Aorta (tissue), 5 donors: ENCODE measurements at places on chromosomes 12 and 14. TPM values are rescaled to one million over a fixed set of nuclear protein-coding genes. Genes with fewer than 3 reads are reported as not detected.

DNA sequence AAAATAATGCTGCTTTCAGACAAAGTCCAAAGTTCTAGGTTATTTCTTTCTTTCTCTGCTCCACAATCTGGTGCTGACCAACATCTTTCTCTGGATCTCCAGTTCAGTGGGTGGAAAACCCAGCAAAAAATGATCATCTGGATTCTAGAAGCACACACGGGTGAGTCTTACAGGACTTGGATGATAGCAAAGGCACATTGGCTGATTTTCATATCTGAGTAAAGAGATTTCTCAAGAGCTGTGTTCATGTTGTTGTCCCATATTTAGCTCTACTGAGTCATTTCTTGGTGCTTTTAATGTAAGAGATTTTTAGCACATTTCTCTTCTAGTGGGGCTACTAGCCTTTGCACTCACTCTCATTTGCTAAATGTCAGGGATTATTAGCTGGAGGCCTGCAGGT, 336.7 kb downstream of the GALC start:
- no peaks in the 10 kb centered on the region for H3K36me3 ChIP-seq
- no peak for DNase-seq
- H3K27me3 ChIP-seq = no peaks in the 10 kb centered on the region

- peak overlapping the region; percentile 100 for H3K4me3 ChIP-seq
- H3K27me3 ChIP-seq = no peaks in the 10 kb centered on the region
- peak overlapping the region; percentile 99 for H3K27ac ChIP-seq
These were observed 568 bp downstream of the PPM1A start for GRCh38 chr14:60249321-60250256.

- no peak for DNase-seq
- H3K4me1 ChIP-seq = no peaks in the 10 kb centered on the region
- no peaks in the 10 kb centered on the region for H3K27me3 ChIP-seq
- no peaks in the 10 kb centered on the region for H3K36me3 ChIP-seq
These were observed 84.3 kb upstream of the ATF1 start for GRCh38 chr12:50679612-50680011.

GRCh38 chr12:30019366-30020140, 235.8 kb upstream of the TMTC1 start:
- DNase-seq = no peak
- H3K4me3 ChIP-seq = no peak overlapping the region
- no peaks in the 10 kb centered on the region for H3K27me3 ChIP-seq
- H3K4me1 ChIP-seq = no peaks in the 10 kb centered on the region
- no peak overlapping the region for H3K27ac ChIP-seq

- H3K4me3 ChIP-seq = no peak overlapping the region
- no peaks in the 10 kb centered on the region for H3K36me3 ChIP-seq
- H3K4me1 ChIP-seq = no peaks in the 10 kb centered on the region
- H3K27ac ChIP-seq = no peak overlapping the region
These were observed 8.3 kb downstream of the DERA start for GRCh38 chr12:15919418-15919817.

DNA sequence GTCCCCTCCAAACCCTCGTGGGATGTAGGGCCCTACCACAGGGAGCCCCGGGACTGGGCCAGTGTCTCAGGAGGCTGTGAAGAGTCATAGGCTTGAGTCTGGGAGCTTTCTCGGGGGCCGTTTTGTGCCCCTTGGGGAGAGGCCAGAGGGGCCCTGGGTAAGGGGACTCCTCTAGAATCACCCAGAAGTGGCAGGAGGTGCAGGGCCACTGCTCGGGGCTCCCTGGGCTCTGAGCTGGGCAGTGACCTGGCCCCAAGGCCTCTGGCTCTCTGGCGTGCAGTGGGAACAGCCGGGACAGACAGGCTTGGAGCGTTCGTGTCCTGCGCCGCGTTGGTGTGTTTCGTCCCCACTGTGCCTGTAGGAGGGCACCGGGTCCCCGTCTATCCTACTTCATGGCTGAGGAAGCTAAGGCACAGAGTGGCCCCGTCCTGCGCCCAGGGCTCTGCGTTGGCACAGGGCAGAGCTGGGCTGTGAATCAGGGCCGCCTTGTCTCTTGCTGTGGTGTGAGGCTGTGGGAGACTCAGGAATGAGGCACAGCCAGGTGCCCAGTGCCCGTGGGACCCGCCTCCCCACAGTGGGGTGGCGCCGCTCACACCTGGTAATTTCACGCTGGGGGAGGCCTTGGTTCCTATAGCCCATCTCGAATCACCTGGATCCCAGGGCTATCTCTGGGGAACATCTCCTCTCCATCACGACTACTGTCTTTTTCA, 23.8 kb upstream of the KIF26A start:
- H3K27ac ChIP-seq = no peak overlapping the region
- peak; percentile 22 for DNase-seq
- H3K27me3 ChIP-seq = no peaks in the 10 kb centered on the region
- H3K4me3 ChIP-seq = no peak overlapping the region
- H3K36me3 ChIP-seq = no peaks in the 10 kb centered on the region

GRCh38 chr12:123833830-123834229, 71.7 kb downstream of the DNAH10 start:
- no peaks in the 10 kb centered on the region for H3K36me3 ChIP-seq
- peaks cover 8% of the 10 kb centered on the region for H3K27me3 ChIP-seq
- DNase-seq = no peak
- no peak overlapping the region for H3K27ac ChIP-seq
- H3K4me1 ChIP-seq = no peaks in the 10 kb centered on the region

GRCh38 chr14:79383031-79383430, 828.3 kb downstream of the DIO2 start:
- no peaks in the 10 kb centered on the region for H3K4me1 ChIP-seq
- no peaks in the 10 kb centered on the region for H3K27me3 ChIP-seq
- H3K27ac ChIP-seq = no peak overlapping the region
- no peaks in the 10 kb centered on the region for H3K36me3 ChIP-seq
- H3K4me3 ChIP-seq = no peak overlapping the region

- H3K4me3 ChIP-seq = peak overlapping the region; percentile 95
- H3K4me1 ChIP-seq = no peaks in the 10 kb centered on the region
- peak; percentile 84 for DNase-seq
- H3K27me3 ChIP-seq = no peaks in the 10 kb centered on the region
These were observed 2.2 kb downstream of the IRF2BPL start for GRCh38 chr14:77026166-77026929.

DNA sequence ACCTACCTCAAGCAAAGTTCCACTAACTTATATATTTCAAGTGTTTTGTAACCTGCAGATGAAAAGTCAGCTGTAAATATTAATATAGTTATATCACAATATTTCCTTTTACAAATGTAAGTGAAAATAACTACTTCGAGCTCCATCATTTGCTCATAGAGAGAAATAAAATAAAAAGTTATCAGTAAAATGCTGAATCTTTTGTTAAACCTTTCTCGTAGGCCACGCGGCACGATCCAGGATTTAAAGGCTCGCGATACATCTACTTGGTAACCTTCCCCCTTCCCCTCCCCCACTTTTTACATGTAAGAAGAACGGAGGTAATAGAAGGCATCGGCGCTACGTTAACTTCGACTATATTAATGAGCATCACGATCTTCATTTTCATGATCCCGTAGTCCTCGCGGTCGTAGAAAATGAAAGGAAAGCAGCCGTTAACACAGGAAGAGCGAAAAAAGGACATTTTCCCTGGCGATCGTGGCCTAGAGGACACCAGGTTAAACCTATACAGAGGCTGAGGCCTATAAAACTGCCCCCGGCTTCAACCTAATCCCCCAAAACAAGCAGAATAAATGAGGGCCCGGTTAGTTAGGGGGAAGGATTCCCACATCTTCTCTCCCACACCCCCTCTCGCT, 508 bp downstream of the HNRNPC start:
- DNase-seq = peak; percentile 68
- no peaks in the 10 kb centered on the region for H3K36me3 ChIP-seq
- no peaks in the 10 kb centered on the region for H3K4me1 ChIP-seq
- peak overlapping the region; percentile 99 for H3K4me3 ChIP-seq

DNA sequence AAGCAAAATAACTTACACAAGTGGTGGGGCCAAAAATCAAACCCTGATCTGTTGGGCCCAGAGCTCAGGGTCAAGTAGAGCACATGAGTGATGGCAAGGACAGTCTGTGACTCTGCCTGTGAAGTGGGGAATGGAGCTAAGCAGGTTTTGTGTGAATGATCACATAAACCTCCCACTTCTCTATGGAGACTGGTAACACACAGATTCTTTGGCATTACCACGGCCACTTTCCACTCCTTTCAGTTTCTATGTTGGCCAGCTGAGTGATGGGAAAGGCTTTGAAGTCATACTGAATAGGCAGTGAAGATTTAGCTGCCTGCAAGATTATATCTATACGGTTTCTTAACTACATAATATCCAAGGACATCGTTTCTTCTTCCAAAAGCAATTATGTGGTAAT, 97.9 kb downstream of the ARMH4 start:
- no peaks in the 10 kb centered on the region for H3K27me3 ChIP-seq
- no peak overlapping the region for H3K27ac ChIP-seq
- no peaks in the 10 kb centered on the region for H3K36me3 ChIP-seq

- H3K27me3 ChIP-seq = no peaks in the 10 kb centered on the region
- no peak overlapping the region for H3K4me3 ChIP-seq
- DNase-seq = peak; percentile 34
- no peaks in the 10 kb centered on the region for H3K4me1 ChIP-seq
- no peaks in the 10 kb centered on the region for H3K36me3 ChIP-seq
These were observed 75.2 kb downstream of the CMAS start for GRCh38 chr12:22121224-22121623.

GRCh38 chr12:6809056-6809455, 12.6 kb upstream of the GPR162 start:
- H3K36me3 ChIP-seq = no peaks in the 10 kb centered on the region
- no peak overlapping the region for H3K4me3 ChIP-seq
- no peaks in the 10 kb centered on the region for H3K4me1 ChIP-seq
- H3K27ac ChIP-seq = no peak overlapping the region
- H3K27me3 ChIP-seq = no peaks in the 10 kb centered on the region
- no peak for DNase-seq

- no peaks in the 10 kb centered on the region for H3K4me1 ChIP-seq
- no peaks in the 10 kb centered on the region for H3K27me3 ChIP-seq
- H3K36me3 ChIP-seq = no peaks in the 10 kb centered on the region
- H3K27ac ChIP-seq = no peak overlapping the region
These were observed 89.1 kb downstream of the DDX51 start for GRCh38 chr12:132054983-132055382.

DNA sequence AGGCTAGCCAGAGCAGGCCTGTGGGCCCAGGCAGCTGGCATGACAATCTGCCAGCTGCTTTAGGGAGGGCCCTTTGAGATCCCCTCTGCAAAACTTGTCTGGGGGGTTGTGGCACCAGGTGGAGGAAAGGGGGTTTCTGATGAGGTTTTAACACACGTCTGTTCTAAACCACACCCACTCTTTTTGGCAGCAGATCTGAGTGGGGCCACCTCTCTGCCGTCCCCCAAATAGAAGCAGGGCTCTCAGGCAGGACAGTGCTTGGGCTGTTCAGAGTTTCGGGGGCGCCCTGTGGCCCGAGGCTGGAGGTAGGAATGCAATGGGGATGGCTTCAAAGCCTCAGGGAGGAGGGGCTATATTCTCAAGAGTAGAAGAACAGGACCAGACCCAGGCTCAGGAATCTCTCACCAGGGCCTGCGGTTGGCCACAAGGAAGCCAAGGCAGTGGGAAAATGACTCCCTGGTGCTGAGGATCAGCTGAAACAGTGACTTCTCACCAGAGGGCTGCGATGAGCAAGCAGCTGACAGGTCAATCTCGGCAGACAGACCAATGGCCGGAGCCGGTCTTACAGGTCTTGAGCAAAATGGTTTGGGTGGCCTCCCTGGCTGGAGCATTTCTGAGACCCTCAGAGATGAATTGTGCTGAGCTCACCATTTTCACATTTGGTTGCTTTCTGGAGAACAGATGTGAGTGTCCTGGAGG, 1.5 kb upstream of the KRT5 start:
- H3K36me3 ChIP-seq = no peaks in the 10 kb centered on the region
- H3K4me1 ChIP-seq = no peaks in the 10 kb centered on the region
- no peak overlapping the region for H3K4me3 ChIP-seq
- DNase-seq = no peak
- peak overlapping the region; percentile 23 for H3K27ac ChIP-seq

GRCh38 chr12:6222078-6222654, 22.0 kb downstream of the CD9 start:
- no peaks in the 10 kb centered on the region for H3K27me3 ChIP-seq
- H3K36me3 ChIP-seq = no peaks in the 10 kb centered on the region
- no peak for DNase-seq
- no peak overlapping the region for H3K27ac ChIP-seq
- H3K4me1 ChIP-seq = peaks cover 9% of the 10 kb centered on the region

GRCh38 chr12:28855761-28856310, 293.2 kb upstream of the FAR2 start:
- no peaks in the 10 kb centered on the region for H3K4me1 ChIP-seq
- no peak overlapping the region for H3K27ac ChIP-seq
- no peaks in the 10 kb centered on the region for H3K36me3 ChIP-seq

DNA sequence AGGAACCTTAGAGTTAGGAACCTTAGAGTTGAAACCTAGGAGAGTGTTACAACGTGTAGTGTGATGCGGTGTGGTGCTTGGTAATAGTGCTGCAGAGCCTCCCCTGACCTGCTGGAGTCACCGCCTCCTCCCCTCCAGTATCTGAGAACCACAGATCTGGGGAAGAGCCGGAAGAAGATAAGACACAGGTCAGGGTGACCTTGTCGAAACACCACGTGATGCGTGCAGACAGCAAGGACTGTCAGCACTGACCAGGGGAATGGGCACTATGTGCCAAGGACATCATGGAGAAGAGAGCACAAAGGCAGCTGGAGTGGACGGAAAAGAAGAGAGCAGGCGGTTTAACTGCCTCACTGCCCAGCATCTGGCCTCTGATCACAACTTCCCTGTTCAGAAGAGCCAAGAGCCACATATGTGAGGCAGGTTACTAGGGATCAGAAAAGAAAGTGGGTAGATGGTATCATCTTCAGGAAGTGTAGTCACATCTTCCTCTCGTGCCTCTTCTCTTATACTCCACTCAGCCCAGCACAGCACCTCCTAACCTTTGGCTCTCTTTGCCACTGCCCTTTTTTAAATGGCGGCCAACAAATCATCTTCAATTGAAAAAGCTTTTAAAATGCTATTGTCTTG, 93.7 kb downstream of the TESC start:
- no peak overlapping the region for H3K4me3 ChIP-seq
- DNase-seq = no peak
- no peak overlapping the region for H3K27ac ChIP-seq
- H3K4me1 ChIP-seq = no peaks in the 10 kb centered on the region

GRCh38 chr14:54796961-54797360, 105.7 kb downstream of the GCH1 start:
- no peak overlapping the region for H3K4me3 ChIP-seq
- H3K27ac ChIP-seq = no peak overlapping the region
- no peaks in the 10 kb centered on the region for H3K4me1 ChIP-seq
- H3K27me3 ChIP-seq = no peaks in the 10 kb centered on the region

Gene HOXC4
- 18.4 TPM for total RNA-seq

Gene KCNA5
- 84.9 TPM for total RNA-seq

Gene MUCL1
- total RNA-seq = not detected

Gene OAS3
- 19.1 TPM for total RNA-seq
